Natural killer cell (primary cell): ENCODE measurements at places on chromosomes 5 and 9. TPM values are rescaled to one million over a fixed set of nuclear protein-coding genes. Genes with fewer than 3 reads are reported as not detected.
A peak's percentile ranks its signal among the peaks of the same experiment; 100 is the strongest.

Gene RIMOC1
- 9.9 TPM for total RNA-seq

Gene YIPF5
- 19.8 TPM for total RNA-seq

Gene PAX5
- total RNA-seq: 2.0 TPM

- H3K4me3 ChIP-seq: no peak overlapping the region
- H3K4me1 ChIP-seq: no peaks in the 10 kb centered on the region
- H3K27ac ChIP-seq: no peak overlapping the region
Observed at GRCh38 chr9:136875155-136875554, 9.0 kb upstream of the EDF1 start.

DNA sequence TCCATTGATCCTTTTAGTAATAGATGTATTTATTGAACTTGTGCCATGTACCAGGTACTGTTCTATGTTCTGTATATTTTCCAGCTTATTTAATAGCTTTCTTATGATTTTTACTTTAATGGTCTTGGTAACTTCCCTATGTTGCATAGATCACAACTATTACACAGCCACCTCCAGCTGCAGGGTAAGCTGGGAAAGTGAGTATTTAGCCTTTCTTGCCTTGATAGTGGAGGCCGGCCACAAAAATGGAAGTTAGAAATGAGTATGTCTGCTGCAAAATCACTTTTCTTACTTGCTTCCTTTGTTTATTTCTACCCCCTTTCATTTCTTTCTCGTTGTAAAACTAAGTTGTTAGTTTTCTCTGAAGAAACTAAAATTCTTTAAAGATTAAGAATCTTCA lies 43.1 kb upstream of the ANKDD1B start:
- H3K4me1 ChIP-seq: peaks cover 5% of the 10 kb centered on the region
- H3K27ac ChIP-seq: no peak overlapping the region
- peaks cover 6% of the 10 kb centered on the region for H3K36me3 ChIP-seq
- H3K4me3 ChIP-seq: no peak overlapping the region

- H3K27ac ChIP-seq: no peak overlapping the region
- H3K36me3 ChIP-seq: no peaks in the 10 kb centered on the region
- H3K27me3 ChIP-seq: no peaks in the 10 kb centered on the region
- no peak for DNase-seq
- no peaks in the 10 kb centered on the region for H3K4me1 ChIP-seq
Observed at GRCh38 chr5:91302958-91303357, 80.2 kb downstream of the ARRDC3 start.

DNA sequence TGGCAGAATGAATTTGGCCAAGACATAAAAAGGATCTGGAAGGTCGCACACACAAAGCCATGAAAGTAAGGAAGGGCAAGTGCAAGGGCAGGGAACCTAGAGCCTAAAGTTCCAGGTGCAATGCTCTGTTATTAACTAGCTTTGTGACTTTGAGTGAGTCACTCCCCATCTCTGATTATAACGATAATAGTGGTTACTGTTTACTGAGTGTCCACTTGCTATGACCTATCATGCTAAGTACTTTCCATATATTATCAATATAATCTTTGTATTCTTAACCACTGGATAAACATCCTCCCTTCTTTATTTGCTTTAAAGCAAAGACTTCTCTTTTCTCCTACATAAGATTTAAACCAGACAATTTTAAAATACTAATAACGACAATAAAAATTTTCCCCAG lies 504.6 kb upstream of the BRINP1 start:
- H3K4me1 ChIP-seq: no peaks in the 10 kb centered on the region
- H3K27me3 ChIP-seq: no peaks in the 10 kb centered on the region
- H3K27ac ChIP-seq: no peak overlapping the region
- DNase-seq: no peak
- H3K4me3 ChIP-seq: no peak overlapping the region

GRCh38 chr9:115204904-115205453 lies 87.0 kb upstream of the TNC start:
- no peak for DNase-seq
- no peaks in the 10 kb centered on the region for H3K36me3 ChIP-seq
- H3K27me3 ChIP-seq: peaks cover 4% of the 10 kb centered on the region
- H3K4me1 ChIP-seq: no peaks in the 10 kb centered on the region

- no peaks in the 10 kb centered on the region for H3K4me1 ChIP-seq
- no peak for DNase-seq
- H3K4me3 ChIP-seq: no peak overlapping the region
- H3K27me3 ChIP-seq: no peaks in the 10 kb centered on the region
- no peak overlapping the region for H3K27ac ChIP-seq
Observed at GRCh38 chr5:88770276-88771257, 112.4 kb downstream of the MEF2C start.

DNA sequence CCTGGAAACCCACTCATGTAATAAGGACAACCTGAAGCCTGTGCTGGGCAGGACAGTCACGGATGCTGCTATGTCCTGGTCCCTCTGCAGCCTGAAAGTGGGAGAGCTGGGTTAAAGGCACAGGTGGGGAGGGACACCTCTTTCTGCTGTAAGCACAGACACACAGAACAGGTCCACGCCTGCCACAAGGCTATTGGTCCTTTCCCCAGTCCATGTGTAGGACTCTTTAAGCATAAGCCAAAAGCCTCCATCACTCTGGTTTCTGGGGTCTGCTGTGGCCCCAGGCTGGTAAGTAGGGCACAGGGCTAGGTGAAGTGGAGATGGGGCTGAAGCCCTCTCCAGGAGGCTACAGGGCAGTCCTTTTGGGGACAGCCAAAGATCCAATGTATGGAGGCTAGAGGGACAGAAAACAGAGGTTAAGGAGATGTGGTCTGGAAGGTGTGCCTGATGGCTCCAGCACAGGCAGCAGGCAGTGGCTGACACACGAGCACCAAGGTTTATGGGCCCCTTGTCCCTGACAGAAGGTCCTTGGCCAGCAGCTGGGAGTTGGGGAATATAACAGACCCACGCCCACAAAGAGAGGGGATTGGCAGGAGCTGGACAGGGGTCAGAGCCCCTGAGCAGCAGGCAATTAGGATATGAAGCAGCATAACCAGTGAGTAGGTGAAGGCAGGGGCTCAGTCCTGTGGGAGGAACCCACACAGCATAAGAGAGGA lies 203.6 kb upstream of the MVB12B start:
- no peaks in the 10 kb centered on the region for H3K36me3 ChIP-seq
- H3K4me3 ChIP-seq: no peak overlapping the region
- no peaks in the 10 kb centered on the region for H3K27me3 ChIP-seq
- H3K4me1 ChIP-seq: no peaks in the 10 kb centered on the region
- no peak for DNase-seq
- no peak overlapping the region for H3K27ac ChIP-seq

DNA sequence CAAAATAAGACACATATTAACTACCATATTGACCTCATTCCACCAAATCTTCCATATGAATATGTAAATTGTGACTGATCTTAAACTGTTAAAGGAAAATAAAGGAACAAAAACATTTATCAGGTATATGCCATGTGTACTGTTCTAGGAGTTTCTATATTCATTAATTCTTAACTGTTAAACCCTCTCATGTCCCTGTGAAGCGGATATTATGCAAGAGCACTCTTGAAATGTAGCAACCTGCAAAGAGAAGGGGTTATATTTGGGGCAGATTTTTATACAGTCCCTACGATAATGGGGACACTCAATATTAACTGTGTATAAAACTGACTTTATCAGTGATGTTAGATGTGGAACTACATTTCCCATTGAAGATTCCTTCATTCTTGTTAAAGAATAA lies 184.9 kb upstream of the OR13F1 start:
- no peaks in the 10 kb centered on the region for H3K27me3 ChIP-seq
- no peak overlapping the region for H3K27ac ChIP-seq
- no peaks in the 10 kb centered on the region for H3K36me3 ChIP-seq
- H3K4me3 ChIP-seq: no peak overlapping the region

DNA sequence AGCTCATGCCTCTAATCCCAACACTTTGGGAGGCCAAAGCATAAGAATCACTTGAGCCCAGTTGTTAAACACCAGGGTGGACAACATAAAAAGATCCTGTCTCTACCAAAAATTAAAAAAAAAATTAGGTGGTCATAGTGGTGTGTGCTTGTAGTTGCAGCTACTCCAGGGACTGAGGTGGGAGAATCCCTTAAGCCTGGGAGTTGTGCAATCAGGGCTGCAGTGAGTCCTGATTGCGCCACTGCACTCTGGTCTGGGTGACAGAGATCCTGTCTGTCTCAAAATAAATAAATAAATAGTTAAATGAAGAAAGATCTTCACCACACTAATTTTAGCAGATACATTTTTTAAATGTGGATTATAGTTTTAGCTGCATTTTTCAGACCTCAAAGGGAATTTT lies 433.2 kb downstream of the MAT2B start:
- no peak overlapping the region for H3K27ac ChIP-seq
- no peaks in the 10 kb centered on the region for H3K4me1 ChIP-seq
- no peaks in the 10 kb centered on the region for H3K36me3 ChIP-seq
- H3K27me3 ChIP-seq: no peaks in the 10 kb centered on the region
- no peak for DNase-seq

DNA sequence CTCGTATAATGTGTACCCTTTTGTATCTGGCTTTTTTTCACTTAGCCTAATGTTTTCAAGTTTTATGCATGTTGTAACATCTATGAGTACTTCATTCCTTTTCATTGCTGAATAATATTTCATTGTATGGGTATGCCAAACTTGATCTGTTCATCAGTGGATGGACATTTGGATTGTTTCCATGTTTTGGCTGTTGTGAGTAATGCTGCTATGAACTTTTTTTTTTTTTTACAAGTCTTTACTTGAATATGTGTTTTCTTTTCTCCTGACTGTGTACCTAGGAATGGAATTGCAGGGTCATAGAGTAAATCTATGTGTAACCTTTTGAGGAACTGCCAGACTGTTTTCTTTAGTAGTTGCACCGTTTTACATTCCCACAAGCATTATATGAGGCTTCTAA lies 52.4 kb downstream of the MTREX start:
- no peaks in the 10 kb centered on the region for H3K27me3 ChIP-seq
- no peak overlapping the region for H3K27ac ChIP-seq
- no peaks in the 10 kb centered on the region for H3K4me1 ChIP-seq
- H3K36me3 ChIP-seq: peaks cover 48% of the 10 kb centered on the region
- H3K4me3 ChIP-seq: no peak overlapping the region
- DNase-seq: no peak

DNA sequence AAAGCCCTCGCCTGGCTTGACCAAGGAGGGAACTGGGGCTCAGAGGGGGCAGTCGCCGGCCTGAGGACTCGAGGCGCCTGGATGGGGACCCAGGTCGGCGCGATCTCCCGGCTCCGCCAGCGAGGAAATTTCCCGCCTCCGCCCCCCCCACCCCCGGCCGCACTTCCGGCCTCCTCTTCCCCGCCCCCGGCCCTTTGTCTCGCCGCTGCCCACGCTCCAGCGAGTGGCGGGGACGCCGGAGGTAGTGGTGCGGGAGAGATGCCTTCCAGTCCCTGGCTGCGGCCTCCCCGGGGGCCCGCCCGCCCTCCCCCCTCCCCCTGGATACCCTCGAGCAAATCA lies 448 bp upstream of the GPRIN1 start:
- no peaks in the 10 kb centered on the region for H3K36me3 ChIP-seq
- H3K4me1 ChIP-seq: peaks cover 13% of the 10 kb centered on the region
- H3K27me3 ChIP-seq: peaks cover 4% of the 10 kb centered on the region
- no peak for DNase-seq
- peak overlapping the region; percentile 68 for H3K4me3 ChIP-seq
- no peak overlapping the region for H3K27ac ChIP-seq
